ENCODE measurements at places on chromosomes 4 and X. TPM values are rescaled to one million over a fixed set of nuclear protein-coding genes. Genes with fewer than 3 reads are reported as not detected.

DNA sequence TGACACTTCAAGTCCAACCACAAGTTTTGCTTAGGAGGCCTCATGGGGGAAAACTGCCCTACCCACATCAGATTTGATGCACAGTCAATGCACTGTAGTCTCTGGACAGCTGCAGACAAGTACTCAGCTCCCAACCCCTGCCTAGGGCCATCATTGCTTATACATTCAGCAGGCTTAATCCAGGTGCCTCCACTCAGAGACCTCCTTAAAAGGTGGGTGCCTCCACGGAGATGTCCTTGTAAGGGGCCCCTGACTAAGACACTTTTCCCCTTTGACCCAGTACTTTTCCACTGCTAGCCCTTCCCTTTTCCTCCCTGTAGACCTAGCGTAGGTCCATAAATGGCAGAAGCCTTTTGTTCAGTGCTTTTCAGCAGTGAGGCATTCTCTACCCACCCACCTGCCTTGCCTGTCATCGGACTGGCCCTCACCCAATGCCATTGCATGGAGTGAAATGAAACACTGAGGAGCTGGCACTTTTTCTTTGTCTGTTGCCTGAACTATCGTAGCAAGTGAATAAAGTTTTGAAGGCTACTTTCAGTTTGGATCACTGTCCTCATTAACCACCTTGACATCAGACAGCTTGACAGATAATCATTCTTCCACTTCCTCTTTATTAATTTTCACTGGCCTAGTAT is 23.8 kb upstream of the PLK4 start:
- no peak for DNase-seq

DOCK11 gene
- 2.0 TPM for total RNA-seq

DNA sequence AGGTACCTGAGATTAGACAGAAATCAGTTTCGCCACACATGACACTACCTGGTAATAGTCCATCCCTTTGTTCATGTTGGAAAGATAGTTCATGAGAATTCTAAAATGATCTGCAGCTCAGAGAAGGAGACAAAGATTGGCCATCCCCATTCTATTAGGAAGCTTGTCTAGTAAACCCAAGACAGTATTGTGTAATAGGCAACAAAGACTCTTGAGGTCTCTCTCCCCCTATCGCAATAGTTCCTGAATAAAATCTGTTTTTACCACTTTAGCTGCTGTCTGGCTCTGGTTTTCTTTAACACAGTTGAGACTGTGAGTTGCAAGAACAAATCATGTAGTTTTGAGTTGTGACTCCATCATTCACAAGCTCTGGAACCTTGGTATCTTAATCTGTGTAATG is 14.8 kb upstream of the BBS7 start:
- DNase-seq = no peak

SGCB gene
- total RNA-seq = 24.4 TPM
